ENCODE measurements at places on chromosomes 3 and 15.

GRCh38 chr3:17544632-17545031, 197.8 kb downstream of the TBC1D5 start:
- no peak for DNase-seq

DNA sequence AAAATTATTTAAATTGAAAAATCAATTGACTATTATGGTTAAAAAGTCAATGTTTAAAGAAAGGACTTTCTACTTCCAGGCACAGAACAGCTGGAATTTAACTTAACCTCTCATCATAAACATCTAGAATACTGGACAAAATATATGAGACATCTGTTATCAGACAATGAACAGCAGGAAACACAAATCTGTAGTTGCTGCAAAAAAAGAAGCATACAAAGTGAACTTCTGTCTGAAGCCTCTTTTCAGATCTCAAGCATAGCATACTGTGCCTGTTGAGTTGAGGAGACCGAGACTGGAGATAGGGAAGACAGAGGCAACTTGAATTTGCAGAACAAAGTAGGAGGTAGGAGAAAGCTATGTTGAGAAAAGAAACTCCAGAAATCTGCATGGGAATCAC, 140.0 kb upstream of the CBLB start:
- DNase-seq: no peak

DNA sequence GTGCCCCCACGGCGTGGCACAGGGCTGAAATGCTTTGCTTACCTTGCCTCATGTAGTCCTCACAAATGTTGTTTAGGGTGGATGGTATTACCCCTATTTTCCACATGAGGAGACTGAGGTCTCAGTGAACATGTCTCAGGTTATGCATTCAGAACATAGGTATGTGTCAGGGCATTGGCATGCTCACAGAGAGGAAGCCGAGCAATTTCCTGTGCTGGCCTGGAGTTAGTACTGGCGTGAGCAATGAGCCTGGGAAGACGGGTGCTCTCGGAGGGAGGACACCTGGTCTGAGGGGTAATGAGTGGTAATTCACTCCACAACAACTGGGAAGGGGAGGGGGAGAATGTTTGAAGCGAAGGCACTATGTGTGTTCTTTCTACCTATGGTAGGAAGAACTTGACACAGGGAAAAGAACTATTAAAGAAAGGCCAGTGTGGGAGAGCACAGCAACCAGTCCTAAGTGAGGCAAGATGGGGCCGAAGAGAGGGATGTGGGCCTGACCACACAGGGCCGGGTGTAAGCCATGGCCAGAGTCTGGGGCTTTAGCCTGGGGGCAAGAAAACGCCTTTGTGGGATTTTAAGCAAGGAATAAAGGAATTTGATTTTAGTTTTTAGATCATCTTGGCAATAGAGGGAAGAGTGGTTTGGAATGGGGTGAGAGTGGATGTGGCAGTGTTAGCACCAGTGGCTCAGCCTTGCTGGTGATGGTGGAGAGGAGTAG, 4.9 kb upstream of the FAM131A start:
- no peak for DNase-seq

- DNase-seq: no peak
Measured at GRCh38 chr3:142981108-142981507, 17.6 kb upstream of the PAQR9 start.

DNA sequence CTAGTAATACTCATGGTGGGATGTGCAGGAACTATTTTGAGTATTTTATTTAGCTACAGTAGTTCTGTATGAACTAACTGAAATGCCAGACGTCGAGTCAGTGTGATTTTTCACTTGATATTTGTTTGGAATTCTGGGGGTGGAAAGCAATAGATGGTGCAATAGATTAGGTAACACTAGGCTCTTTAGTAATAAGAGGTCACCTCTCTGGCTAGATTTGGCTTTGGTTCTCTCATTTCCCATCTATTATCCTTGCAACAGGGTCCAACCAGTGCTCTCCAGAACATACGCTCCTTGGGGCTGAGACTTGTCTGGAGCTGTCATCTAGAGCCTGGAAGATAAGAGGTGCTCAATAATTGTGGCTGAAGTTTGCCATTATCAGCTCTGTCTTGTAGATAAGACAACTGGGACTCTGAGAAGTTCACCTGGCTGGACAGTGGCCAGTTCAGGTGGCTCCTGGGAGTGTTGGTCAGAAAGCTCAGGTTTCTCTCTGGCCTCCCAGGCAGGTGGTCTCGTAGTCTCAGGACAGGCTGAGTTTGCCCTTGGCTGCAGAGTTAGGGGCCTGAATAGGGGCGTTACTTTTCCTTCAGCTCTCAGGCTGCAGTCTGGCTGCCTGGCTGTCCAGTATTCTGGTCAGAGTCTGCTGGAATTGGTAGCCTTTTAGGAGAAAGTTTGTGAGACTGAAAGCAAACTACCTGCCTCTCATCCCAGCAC, 277.5 kb upstream of the RGMA start:
- DNase-seq: no peak

DNA sequence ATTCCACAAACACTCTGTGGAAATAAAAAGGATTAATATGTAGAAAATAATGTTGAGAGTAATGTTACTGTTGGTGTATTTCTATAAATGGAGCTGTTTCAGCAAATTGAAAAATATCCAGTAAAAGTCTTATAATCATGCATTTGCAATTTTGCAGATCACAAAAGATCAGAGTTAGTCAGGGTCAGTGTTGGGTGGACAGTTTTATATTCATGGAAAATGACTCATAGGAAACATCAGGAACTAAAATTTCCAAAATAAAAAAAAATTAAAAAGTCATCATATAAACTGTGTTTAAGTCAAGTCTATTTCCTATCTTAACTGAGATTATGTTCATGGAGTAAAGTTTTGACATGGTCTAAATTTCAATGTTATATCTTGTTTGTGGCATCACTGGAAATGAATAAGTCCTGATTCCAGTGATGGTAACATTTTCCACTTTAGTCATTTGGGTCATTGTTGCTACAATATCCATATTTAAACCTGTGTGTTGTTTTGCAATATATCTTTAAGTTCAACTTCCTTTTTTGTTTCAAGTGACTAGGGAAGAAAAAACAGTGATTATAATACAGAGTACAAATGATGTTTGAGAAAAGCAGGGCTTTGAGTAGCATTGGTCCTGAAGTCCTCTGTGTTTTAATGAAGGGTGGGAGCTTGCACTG, 37.8 kb downstream of the MITF start:
- DNase-seq: no peak

DNA sequence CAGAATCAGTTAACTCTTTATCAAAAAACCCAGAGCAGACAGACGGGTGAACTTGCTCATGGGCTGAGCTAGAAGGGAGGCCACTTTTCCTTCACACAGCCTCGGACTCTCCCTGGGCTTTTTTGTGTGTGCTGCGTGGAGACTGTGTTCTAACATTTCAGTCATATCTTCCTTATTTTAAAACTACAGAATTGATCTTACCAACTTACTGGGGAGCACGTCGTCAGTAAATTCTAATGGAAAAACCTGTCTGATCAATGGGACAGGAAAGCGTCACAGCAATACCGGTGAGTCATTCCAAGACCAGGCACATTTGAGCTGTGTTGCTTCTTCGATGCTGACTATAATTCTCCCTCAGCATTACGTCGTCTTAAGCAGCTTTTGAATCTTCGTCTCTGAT, 145.1 kb downstream of the LPP start:
- no peak for DNase-seq

DNA sequence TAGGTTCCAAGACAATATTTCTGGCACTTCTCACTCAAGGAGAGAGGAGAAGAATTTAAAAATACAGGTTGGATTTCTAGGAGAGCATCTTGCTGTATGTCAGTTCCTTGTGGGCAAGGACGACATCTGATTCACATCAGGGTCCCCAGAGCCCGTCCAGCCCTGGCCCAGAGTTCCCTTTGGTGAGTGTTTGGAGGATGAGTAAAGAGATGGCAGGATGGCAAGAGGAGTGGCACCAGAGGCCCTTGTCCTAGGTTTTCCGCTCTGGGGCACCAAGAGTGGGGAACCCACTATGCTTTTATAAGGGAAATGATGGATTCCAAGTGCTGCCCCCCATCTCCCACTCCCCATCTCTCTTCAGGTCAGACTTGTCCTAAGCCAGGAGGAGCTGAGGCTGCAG, 181.8 kb downstream of the TBC1D2B start:
- DNase-seq: no peak

DNA sequence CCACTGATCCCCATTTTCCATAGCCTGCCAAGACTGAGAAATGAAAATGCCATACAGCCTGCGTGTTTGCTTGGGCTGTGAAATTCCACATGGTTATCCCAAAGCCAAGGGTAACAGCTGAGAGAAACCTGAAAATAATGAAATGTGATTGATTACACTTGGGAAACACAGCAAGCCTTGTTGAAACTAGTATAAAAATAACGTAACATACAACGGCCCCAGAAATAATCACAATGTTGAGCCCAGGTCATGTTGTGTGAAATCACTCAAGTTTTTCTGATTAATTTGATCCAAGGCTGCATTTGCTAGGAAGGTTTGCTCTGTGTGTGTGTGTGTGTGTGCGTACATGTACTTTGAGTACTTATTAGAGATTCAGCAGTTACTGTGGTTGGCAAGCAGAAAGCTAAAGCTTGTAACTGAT, 269.0 kb downstream of the OXSM start:
- DNase-seq: no peak

GRCh38 chr3:190318666-190319065, 3.6 kb downstream of the CLDN1 start:
- no peak for DNase-seq

DNA sequence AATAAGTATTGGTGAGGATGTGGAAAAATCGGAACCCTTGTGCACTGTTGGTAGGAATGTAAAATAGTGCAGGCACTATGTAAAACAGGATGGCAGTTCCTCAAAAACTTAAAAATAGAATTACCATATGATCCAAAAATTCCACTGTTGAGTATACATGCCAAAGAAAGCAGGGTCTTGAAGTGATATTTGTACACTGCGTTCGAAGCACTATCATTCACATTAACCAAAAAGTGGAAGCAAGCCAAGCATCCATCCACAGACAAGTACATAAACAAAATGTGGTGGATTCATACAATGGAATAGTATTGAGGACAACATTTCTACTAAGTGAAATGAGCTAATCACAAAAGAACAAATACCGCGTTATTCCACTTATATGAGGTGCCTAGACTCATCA, 200.7 kb downstream of the TJP1 start:
- no peak for DNase-seq

GRCh38 chr15:91263632-91264531, 163.8 kb downstream of the SV2B start:
- DNase-seq: no peak

DNA sequence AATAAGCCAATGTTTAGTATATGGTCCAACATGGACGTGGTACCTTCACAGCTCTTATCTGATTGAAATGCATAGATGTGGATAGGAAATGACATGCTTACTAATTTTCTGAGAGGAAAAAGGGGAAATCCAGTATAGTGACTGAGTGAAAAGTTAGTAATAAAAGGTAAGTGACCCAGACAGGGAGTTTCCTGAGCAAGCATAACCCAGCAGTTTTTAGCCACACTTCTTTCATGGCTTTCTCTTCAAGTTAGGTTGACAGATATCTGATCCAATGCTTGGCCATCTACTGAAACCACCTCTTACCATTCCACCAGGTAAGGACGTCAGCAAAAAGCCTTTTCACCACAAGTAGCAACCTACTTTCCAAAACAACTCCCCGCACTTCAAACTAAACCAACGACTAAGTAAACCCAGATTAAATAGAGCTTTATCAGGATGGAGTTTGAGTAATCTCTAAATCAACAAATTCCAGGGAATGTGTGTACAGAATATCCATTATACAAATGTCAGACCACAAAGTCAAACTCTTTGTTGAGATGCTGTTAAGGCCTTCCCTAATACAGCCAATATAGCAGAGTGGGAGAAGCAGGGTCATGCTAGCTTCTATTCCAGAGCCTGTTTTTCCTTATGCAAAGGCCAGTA, 329.7 kb downstream of the RORA start:
- DNase-seq: no peak

DNA sequence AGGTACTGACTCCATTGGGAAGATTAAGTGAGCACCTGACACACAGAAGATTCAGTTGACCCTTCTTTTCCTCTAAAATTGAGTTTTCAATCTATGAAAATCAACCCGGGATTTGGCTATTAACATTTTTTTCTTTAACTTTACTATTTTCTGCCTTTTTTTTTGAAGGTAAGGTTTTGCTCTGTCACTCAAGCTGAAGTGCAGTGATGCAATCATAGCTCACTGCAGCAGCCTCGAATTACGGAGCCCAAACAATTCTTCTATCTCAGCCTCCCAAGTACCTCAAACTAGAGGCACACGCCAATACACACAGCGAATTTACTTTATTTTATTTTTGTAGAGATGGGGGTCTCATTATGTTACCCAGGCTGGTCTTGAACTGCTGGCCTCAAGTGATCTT, 1029.5 kb downstream of the MCTP2 start:
- no peak for DNase-seq

DNA sequence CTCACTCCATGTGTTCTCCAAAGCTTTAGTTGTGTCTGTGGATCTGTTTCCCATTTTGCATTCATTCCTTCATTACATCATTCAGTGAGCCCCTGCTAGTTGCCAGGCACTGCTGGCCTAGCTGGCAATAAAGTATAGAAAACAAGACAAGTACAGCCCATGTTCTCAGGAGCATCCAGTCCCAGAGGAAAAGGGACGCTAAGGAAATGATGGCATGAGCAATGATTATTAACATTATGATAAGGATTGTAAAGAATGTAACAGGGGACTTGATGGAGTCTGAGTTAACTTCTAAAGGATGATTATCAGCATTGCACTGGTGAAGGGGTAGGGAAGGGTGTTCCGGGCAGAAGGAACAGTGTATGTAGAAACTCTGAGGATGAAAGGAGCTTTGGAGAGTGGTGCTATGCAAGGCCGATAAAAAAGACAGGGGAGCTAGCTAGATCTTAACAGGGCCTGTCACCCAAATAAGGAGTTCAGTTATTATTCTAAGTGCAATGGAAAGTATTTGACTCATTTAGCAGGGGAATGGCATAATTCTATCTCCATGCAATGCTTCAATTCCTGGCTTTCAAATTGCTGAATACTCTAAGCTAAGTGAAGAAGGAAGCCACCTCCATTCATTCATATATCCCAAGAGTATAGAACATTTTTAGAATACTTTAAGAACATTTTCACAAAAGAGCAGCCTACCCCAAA, 258.2 kb upstream of the STT3B start:
- no peak for DNase-seq

- DNase-seq: no peak
Measured at GRCh38 chr3:193593668-193594030, 641 bp downstream of the OPA1 start.

DNA sequence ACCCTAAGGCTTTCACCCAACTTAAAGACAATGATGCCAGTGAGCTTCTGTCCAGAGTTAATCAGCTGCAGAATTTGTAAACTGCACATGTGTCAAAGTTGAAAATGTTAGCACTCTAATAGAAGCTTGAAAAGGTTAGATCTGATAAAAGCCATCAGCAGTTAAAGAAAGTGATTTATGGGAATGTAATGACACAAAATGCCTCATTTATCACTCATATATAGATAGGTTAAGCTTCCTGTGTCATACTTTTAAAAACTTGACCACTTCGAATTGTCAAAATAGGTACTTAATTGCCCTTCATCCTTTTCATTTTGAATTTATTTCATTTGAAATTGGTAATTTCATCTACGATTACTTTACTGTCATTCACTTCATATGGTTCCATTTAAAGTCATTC, 151.6 kb downstream of the CDIN1 start:
- no peak for DNase-seq
